ENCODE measurements at places on chromosomes 7 and 10.

DNA sequence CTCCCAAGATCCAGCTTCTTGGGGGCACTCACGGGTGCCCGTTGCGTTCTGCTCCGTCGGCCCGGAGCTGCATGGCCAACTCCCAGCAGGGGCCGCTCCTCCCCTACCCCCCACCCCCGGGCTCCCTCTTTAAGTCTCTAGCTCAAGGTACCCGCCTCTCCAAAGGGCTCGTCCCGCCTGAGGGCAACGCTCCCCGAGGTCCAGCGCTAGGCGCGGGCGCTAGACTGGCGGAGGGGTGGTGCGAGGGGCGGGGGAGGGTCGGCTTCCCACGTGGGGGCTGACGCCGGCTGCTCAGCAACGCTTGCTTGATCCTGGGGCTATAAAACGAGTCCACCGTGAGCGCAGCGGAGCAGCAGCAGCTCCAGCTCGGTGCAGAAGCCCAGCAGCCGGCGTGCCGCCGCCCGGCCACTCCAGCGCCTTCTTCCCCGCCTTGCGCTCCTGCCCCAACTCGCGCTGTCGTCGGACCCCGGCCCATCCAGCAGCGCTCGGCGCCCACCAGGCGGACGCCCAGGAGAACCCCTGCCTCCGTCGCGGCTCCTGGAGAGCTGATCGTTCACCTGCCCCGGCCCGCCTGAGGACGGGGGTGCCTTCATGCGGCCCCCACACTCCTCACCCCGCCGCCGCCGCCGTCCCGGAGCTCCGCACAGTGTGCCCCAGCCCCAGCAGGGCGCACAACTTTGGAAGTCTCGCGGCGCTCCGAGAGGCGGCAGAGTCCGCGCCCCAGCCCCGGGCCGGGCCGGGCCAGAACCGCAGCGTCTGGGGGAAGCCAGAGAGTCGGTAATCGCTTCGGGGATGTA, at the start of gene ADRA2A:
TSS of gene ADRA2A (plus strand) at position 348 of the 797 bp plus-strand sequence. CDS start 968 bp downstream, outside the sequence.
- DNase-seq, result peak; percentile 52

- no peak for DNase-seq
These were observed 1.1 kb downstream of the DENND11 start for GRCh38 chr7:141700848-141701371.

DNA sequence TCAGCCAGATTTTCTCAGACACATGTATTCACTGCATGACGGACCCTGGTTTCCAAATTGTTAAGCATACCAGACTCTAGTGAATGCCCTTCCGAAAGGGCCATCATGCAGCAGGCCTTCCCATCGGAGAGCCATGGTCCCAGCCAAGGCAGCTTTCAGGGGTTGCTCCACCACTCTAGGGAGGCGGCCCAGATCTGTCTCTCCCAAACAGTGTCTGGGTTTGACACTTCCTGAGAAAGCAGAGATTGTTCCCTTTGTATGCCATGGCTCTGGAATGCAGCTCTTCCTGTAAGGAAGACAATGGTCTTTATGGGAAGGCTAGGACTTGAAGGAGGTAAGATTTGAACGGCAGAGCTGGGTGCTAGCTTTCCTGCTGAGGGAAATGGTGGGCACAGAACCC, 178.8 kb upstream of the BMPER start:
- no peak for DNase-seq

- DNase-seq, result no peak
These were observed 173.6 kb downstream of the KIAA1217 start for GRCh38 chr10:24382596-24382978.

DNA sequence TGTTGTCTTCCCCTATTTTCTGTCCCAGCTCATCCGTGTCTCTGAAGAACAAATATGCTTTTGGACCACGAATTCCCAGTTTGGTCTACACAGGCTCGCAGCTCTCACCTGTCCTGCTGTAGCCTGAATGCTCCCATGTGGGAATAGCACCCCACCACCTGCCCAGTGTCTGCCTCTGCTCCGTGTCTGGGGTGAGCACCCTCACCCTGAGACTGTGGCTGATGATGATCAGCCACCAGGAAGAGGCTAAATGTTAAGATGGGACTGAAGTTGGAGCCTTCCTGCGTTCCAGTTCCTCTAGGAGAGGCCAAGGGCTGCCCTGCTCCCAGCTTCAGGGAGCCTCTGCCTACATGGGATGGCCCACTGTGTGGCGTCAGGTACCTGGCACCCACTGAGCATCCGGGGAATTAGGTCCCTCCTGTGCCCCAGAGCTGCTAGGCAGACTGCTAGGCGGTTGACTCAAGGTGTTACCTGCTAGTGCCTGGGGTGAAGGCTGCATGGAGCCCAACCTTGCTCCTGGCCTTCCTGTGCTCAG, 3.7 kb downstream of the PGAM2 start:
- DNase-seq, result no peak

DNA sequence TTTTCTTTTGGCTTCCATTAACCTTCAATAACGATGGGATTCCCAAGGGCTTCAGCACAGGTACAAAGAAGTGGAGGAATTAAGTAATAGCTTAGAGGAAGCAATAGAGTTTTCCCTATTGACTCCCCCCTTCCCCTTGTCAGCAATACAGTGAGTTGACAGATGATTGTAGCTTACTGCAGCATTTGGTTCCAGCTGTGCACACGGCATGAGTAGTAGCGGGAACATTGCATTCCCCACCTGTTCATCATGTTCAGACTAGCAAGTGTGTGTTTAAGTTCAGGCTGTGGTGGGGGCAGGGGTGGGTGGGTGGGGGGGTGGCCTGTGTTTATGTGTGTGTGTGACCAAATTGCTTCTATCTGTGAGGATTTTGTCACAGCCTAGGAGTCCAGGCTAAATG, 4.6 kb upstream of the ADRA2A start:
- DNase-seq, result no peak

GRCh38 chr10:64059884-64060283, 538.7 kb downstream of the REEP3 start:
- DNase-seq, result no peak

DNA sequence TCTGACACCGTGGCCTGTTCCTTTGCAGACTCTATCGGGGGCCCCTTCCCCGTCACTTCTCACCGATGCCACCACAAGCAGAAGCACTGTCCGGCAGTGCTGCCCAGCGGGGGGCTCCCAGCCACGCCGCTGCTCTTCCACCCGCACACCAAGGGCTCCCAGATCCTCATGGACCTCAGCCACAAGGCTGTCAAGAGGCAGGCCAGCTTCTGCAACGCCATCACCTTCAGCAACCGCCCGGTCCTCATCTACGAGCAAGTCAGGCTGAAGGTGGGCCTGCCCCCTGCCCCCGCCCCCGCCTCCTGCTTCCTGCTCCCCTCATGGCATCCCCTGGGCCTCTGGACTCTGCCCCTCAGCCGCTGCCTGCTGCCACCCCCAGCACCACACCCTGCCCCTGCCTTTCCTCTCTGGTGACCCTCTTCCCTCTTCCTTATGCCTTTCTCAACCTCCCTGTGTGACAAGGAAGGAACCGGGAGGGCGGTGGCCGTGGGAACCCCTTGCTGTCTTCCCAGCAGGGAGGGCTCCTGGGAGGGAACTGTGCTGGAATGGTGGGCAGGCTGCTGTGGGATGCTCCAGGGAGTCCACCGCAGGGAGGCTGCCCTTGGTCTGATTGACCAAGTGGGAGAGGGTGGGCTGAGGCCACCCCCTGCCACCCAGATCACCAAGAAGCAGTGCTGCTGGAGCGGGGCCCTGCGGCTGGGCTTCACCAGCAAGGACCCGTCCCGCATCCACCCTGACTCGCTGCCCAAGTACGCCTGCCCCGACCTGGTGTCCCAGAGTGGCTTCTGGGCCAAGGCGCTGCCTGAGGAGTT, 77.5 kb downstream of the NEURL1 start:
- DNase-seq, result no peak

- DNase-seq, result no peak
These were observed 32.0 kb downstream of the SNX8 start for GRCh38 chr7:2282185-2282751.
